ENCODE measurements at places on chromosomes 11 and 22.

DNA sequence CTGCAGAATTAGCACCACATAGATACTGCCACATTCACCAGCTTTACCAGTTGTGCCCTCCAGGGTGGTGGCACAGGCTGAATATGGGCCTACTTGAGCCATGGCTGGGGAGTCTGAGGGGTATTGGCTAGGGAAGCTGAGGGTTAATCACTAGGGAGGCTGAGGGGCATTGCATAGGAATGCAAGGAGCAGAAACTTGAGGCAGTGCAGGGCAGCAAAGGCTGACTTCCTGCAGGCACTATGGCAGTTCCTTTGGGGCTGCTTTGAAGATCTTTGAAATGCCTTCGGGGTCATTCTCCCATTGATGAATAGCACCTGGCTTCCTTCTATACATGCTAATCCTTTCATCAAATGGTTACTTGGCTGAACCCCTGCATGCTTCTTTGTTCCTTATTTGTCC is 171.5 kb downstream of the RCN1 start:
- H3K4me1 ChIP-seq, result peaks cover 32% of the 10 kb centered on the region
- H3K27ac ChIP-seq, result no peak overlapping the region
- no peak overlapping the region for H3K4me3 ChIP-seq
- no peaks in the 10 kb centered on the region for H3K27me3 ChIP-seq

DNA sequence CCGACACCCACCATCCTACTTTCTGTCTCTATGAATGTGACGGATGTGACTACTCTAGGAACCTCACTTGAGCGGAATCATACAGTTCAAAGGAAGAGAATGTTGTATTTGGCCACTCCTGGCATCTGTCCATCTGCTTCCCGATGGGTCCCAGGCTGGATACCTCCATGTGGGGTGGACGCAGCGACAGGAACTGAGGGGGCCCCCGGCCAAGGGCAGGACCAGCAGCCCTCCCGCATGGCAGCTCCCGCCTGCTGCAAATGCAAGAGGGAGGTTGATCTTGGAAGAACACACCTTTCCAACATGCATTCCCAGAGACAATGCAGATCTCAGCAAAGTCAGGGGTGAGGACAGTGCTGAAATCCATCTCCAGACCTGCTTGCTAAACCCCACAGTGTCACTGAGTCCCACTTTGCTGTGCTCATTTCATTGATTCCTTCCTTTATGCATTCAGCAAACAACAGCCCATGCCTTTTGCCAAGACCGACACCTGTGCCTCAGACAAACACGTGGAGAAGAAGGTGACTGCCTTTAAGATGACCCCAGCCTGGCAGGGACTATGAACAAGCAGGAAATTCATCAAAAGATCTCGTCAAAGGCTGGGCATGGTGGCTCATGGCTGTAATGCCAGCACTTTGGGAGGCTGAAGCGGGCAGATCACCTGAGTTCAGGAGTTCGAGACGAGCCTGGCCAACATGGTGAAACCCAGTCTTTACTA is 246.2 kb downstream of the CTTN start:
- no peaks in the 10 kb centered on the region for H3K36me3 ChIP-seq
- H3K4me1 ChIP-seq, result peaks cover 13% of the 10 kb centered on the region
- H3K27ac ChIP-seq, result no peak overlapping the region
- peaks cover 3% of the 10 kb centered on the region for H3K27me3 ChIP-seq
- no peak for DNase-seq

- peak overlapping the region; percentile 92 for H3K27ac ChIP-seq
- H3K27me3 ChIP-seq, result no peaks in the 10 kb centered on the region
- peak overlapping the region; percentile 75 for H3K4me3 ChIP-seq
Observed at GRCh38 chr11:63871962-63872799, 33.3 kb downstream of the MARK2 start.

- no peak overlapping the region for H3K4me3 ChIP-seq
- no peak overlapping the region for H3K27ac ChIP-seq
- H3K4me1 ChIP-seq, result peaks cover 11% of the 10 kb centered on the region
- H3K36me3 ChIP-seq, result no peaks in the 10 kb centered on the region
Observed at GRCh38 chr11:76653012-76653673, 17.4 kb downstream of the LRRC32 start.

GRCh38 chr11:46673713-46674462 is 26.5 kb downstream of the ARHGAP1 start:
- peaks cover 20% of the 10 kb centered on the region for H3K36me3 ChIP-seq
- H3K27me3 ChIP-seq, result no peaks in the 10 kb centered on the region
- peaks cover 7% of the 10 kb centered on the region for H3K4me1 ChIP-seq
- no peak for DNase-seq
- H3K4me3 ChIP-seq, result no peak overlapping the region
- H3K27ac ChIP-seq, result peak overlapping the region; percentile 83

DNA sequence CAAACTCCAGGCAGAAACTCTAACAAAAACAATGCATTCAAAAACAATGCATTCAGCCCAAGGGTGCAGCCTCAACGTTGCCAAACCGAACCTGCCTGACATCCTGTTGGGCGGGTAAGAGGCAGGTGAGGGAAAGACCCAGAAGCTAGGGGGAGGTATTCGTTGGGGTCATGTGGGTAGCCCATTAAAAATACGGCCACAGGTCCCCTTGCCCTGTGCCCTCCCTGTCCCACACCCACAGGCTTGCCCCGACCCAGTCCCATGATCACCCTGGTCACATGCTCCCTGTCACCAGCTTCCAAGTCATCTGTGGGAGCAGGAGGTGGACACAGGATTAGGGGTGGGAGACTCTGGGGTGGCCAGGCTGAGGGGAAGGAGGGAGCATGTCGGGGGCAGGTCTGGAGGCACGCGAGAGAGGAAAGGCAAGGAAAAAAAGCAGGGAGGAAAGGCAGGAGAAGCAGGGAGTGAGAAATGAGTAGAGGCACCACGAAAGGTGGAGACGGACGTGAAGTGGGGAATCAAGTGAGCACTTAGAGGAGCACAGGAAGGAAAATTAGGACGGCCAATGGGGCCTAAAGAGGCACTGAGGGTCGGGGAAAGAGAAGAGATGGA is 683 bp downstream of the PLA2G6 start:
- H3K4me3 ChIP-seq, result peak overlapping the region; percentile 96
- no peaks in the 10 kb centered on the region for H3K27me3 ChIP-seq
- H3K27ac ChIP-seq, result peak overlapping the region; percentile 100

GRCh38 chr22:22061085-22062077 is 78.8 kb upstream of the TOP3B start:
- peak overlapping the region; percentile 34 for H3K27ac ChIP-seq
- no peaks in the 10 kb centered on the region for H3K36me3 ChIP-seq
- H3K27me3 ChIP-seq, result peaks cover 29% of the 10 kb centered on the region
- H3K4me1 ChIP-seq, result peaks cover 8% of the 10 kb centered on the region
- no peak overlapping the region for H3K4me3 ChIP-seq

- peaks cover 20% of the 10 kb centered on the region for H3K36me3 ChIP-seq
- peaks cover 87% of the 10 kb centered on the region for H3K4me1 ChIP-seq
- H3K4me3 ChIP-seq, result peak overlapping the region; percentile 73
- DNase-seq, result no peak
- peak overlapping the region; percentile 99 for H3K27ac ChIP-seq
Observed at GRCh38 chr11:12802418-12803085, 128.3 kb downstream of the TEAD1 start.

All from type B pancreatic cell (in vitro differentiated cells).